Effector CD4-positive, alpha-beta T cell (primary cell): ENCODE measurements at places on chromosomes 11 and 22.

DNA sequence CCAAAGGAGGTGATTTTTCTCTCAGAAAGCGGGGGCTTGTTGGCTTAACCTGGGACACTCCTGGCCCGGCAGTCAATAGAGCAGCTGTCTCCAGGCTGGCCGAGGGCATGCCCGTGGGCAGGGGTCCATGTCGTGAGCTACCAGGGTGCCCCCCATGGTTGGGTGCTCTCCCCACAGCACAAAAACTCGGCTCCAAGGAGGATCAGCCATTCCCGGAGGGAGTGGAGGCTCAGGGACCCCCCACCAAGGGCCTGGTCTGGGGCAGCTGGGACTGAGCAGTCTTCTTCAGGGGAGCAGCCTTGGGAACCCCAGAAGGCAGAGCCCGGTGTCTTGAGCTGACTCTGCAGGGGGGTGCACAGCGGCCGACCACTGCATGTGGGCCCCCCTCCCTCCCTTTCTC, 20.8 kb upstream of the TH start:
- no peak for DNase-seq

DNA sequence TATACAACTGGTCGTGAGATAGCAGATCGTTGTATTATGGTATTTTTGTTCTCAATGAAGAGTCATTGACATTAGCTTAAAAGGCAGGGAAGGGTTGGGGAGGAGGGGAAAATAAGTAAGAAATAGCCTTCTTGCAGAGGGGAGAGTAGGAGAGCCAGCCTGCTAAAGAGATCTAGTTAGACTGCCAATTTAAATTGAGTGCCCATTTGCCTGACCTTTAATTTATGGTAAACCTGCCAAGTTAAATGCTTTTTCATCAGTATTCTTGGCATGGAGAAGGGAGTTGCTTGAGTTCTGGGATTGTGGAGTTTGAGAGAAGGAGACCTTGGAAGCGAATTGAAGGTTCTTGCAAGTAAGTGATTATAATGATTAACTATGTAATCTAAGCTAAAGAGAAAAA, 89.0 kb downstream of the FAM83F start:
- no peak for DNase-seq

GRCh38 chr11:111764621-111765020, 1.6 kb downstream of the PPP2R1B start:
- DNase-seq: no peak

- no peak for DNase-seq
Observed at GRCh38 chr11:26510756-26511155, 61.3 kb downstream of the MUC15 start.

- no peak for DNase-seq
Observed at GRCh38 chr11:80462211-80462610, 1021.4 kb upstream of the TENM4 start.

- DNase-seq: no peak
Observed at GRCh38 chr22:50189184-50189848, 3.6 kb downstream of the TRABD start.

GRCh38 chr11:35042913-35043312, 96.1 kb upstream of the CD44 start:
- no peak for DNase-seq

DNA sequence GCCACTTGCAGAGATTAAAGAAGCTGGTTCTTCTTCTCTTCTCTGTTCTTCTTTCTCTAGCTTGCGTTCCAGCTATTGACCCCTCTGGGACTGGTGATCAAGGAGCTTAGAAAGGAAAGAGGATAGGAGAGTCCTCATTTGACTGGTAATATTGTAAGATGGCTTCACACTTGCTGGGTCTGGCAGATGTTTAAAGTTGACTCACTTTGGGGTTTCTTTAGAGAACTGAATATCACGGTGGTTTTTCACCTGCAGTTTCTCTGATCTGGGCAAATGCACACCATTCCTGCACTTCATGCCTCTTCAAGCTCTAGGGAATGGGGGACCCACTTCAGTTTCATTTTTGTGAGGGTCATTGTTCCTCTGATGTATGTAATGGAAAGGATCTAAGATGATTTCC, 41.8 kb upstream of the DEUP1 start:
- DNase-seq: no peak

- no peak for DNase-seq
Observed at GRCh38 chr11:61887839-61888494, 3.4 kb downstream of the FADS3 start.

- peak; percentile 3 for DNase-seq
Observed at GRCh38 chr11:31106968-31107576, 262.5 kb downstream of the DCDC1 start.

GRCh38 chr11:83459798-83460197, 173.6 kb upstream of the CCDC90B start:
- DNase-seq: no peak

DNA sequence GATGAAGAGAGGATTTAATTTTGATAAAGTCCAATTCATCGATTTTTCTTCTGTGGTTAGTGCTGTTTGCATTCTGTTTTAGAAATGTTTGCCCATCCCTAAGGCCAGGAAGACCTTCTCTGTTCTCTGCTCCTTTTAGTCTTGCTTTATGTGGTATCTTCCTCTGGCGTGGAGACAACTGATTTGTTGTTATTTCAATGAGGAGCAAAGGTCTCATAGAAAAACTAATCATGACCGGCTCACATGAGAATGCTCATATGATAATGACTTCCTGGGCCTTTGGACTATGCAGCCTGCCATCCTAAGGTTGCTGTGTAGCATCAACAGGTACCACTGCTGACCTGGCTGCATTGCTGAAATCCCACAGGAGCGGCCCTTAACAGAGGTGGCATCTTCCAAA, 19.8 kb downstream of the SCGB1A1 start:
- DNase-seq: no peak

DNA sequence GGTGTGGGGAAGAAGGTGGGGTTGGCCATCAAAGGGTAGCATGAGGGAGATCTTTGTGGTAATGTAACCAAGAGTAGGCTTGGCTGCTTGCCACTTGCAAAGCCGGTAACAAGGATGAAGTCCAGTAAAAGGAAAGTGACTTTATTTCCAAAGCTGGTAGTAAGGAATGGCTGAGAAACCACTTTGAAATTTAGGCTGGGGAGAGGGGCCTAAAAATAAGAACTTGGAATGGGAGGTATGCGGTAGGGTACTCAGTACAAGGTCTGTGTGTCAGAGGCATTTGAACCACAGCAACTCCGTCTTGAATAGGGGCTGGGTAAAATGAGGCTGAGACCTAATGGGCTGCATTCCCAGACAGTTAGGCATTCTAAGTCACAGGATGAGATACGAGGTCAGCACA, 216.0 kb upstream of the ISX start:
- no peak for DNase-seq

DNA sequence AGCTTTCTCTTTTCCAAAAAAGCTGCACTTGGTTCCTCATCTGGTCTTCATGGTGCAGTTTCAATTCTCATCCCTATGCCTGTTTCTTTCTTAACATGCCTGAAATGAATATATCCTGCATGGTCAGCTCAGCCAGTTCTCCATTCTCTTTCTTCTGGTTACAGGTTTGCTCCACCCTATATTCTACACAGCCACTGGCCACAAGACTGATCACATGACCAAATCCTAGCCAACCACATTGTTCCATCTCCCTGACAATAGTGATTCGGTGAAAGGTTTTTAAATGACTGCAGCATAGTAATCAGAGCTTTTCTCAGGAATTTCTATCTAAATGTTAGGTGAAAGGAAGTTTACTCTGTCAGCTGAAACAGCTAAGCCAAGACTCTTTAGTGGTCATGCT, 891.4 kb downstream of the METTL15 start:
- DNase-seq: no peak

DNA sequence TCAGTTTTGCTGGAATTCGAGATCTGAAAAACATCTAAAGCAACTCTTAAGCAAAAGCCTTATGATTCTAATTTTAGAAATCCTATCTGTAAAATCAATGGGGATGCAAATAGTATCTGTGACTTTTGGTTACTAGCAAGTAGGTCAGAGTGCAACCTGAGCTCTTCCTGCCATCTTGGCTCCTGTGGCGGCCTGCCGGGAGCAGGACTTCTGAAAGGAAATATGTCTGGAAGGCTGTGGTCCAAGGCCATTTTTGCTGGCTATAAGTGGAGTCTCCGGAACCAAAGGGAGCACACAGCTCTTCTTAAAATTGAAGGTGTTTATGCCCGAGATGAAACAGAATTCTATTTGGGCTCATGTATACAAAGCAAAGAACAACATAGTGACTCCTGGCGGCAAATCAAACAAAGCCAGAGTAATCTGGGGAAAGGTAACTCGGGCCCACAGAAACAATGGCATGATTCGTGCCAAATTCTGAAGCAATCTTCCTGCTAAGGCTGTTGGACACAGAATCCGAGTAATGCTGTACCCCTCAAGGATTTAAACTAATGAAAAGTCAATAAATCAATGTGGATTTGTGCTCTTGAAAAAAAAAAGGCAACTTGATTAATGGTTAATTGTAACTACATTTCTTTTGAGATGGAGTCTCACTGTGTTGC, 1.7 kb downstream of the SAMM50 start:
- DNase-seq: no peak

- DNase-seq: no peak
Observed at GRCh38 chr11:16261836-16262644, 94.3 kb downstream of the SOX6 start.

- DNase-seq: peak; percentile 60
Observed at GRCh38 chr11:66100272-66101065, 30.4 kb downstream of the PACS1 start.

GRCh38 chr22:17797721-17798559, 23.7 kb upstream of the BID start:
- no peak for DNase-seq

DNA sequence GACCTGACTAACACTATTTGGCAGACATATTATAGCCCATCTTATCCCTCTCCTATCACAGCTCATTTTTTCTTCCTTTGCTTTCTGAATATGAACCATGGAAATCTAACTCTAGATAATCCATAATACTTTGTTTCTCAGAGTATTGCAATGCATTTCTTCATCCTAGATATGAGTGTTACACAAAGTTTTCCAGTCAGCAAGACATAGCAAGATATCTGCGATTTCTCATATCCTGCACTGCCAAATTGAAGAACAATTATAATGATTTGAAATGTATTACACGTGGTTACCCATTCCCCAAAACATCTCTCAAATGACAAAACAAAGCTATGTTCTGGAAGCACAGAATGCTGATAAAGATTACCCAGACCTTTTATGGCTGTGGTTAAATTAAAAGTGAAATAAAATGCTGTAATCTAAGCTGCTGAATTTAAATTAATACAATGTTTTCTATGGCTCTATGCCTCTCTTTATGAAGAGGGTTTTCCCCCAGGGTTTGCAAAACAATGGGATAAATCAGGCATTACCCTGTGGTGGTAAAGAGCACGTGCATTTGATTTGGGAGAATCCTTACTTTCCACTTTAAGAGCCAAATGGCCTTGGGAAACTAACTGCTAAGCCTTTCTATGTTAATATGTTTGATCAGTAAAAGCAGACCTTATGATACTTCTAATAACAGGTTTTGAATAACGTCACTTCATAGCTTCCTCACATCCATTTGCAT, 1291.0 kb upstream of the CNTN5 start:
- DNase-seq: no peak

- no peak for DNase-seq
Observed at GRCh38 chr11:34178209-34178821, 72.9 kb downstream of the NAT10 start.

- no peak for DNase-seq
Observed at GRCh38 chr11:86861810-86862209, 61.5 kb downstream of the PRSS23 start.

DNA sequence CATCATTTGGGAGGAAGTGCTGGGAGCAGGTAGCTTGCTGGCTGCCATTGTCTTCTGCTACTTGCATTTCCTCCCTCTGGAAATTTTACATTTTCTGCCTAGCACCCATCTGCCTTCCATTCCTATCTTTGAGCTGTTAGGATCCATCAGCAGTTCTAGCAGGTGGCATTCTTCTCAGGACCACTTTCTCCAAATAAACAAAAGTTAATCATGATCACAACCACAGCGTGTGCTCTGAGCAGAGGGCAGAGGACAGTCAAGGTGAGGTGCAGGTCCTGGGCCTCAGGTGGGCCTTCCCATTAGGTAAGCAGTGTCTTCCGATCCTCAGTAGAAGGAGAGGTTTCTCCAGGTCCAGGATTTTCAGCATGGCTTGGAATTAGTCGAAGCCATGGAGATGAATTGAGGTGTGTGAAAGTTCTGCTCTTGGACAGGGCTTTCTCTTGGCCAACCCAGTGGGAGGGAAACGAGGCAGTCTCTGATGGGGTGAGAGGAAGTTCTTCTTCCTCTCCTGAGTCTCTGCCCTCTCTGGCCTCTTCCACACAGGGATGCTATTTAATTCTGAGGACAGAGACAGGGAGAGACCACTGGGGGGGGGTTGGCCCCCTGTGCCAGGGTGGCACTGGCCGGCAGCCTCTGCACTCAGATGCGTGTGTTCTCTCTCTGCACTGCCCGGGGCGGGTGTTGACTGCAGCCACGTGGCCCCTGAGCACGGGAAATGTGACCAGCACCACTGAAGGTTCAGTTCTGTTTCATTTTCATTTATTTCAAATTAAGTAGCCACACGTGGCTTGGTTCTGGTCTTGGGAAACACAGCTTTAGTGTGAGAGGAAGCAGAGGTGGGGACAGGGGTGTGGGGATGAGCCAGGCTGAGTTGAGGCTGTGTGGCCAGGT, 170.8 kb downstream of the TBC1D22A start:
- DNase-seq: no peak

- no peak for DNase-seq
Observed at GRCh38 chr11:114773541-114774338, 95.4 kb downstream of the NXPE2 start.

DNA sequence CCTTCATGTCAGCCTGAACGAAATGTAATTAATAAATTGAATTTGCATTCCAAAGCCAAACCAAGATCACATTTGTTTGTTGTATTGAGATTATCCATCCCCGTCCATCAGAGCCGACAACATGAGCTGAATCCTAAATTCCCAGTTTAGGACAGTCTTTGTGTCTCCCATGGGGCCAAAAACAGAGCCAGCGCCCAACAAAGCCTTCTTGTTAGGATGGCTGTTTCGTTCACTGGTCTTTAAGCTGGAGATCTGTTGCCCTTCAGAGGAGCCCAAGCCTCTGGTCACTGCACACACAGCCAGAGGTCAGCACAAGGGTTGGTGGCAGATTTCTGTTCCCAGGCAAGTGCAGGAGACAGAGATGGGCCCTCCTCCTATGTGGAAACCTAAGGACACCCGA, 25.8 kb downstream of the DSCAML1 start:
- DNase-seq: no peak

DNA sequence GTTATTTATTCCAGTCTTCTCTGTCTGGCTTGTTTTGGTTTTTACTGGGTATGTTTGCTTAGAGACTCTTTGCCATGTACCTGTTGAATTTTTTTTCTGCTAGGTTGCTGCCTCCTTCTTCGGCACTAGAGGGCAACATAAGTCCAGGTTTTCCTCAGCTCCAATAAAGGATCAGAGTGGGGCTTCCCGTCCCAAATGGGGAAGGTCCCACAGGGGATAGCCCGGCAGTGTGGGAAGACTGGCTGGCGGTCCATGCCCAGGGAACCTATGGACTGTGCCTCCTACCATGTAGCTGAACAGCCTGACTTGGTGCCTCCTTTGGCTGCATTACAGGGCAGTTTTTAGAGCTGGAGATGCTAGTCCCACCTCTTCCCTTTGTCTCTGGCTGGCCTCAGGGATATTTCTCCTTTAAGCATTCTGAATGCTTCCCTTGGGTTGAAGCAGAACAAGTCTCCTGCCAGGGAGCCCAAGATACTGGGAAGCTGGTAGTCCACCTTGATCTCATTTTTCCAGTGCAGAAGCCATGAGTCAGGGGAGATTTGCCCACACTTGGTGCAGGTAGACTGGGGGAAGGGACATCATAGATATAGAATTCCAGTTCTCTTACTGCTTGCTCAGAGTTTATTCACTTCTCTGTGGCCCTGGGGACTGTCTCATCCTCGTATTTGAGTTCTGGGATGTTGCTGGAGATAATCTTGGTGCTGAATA, 60.2 kb downstream of the BRD1 start:
- DNase-seq: no peak
